ENCODE measurements at places on chromosomes 2 and 18.
A peak's percentile ranks its signal among the peaks of the same experiment; 100 is the strongest.

GRCh38 chr2:169119851-169120250 is 50.5 kb downstream of the DHRS9 start:
- DNase-seq, result no peak

- no peak for DNase-seq
Observed at GRCh38 chr2:232306741-232307305, 71.7 kb upstream of the ALPP start.

GRCh38 chr18:33781429-33781828 is 203.4 kb downstream of the ASXL3 start:
- no peak for DNase-seq

- DNase-seq, result no peak
Observed at GRCh38 chr18:1571206-1571605, 666.5 kb downstream of the ADCYAP1 start.

GRCh38 chr2:9692456-9693195 is 61.8 kb upstream of the YWHAQ start:
- DNase-seq, result peak; percentile 77

GRCh38 chr2:167718560-167718959 is 528.8 kb downstream of the STK39 start:
- DNase-seq, result no peak

DNA sequence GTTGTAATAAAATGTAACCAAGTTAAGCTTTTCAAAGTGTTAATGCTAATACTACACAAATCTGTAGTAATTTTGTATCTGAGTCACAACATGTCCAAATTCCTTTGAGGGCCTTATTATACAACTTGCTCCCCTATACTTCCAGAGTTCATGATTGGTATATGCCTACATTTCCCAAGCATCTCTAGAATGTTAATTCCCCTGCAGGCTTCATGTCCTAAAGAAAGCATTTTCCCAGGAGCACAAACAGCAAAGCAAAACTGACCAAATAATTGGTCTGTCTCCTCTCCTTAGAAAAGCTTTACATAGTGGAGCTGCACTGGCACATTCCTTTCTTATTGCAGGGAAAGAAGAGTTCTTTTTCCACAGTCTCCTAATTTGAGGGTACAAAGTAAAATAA is 3.7 kb downstream of the ALS2 start:
- no peak for DNase-seq

DNA sequence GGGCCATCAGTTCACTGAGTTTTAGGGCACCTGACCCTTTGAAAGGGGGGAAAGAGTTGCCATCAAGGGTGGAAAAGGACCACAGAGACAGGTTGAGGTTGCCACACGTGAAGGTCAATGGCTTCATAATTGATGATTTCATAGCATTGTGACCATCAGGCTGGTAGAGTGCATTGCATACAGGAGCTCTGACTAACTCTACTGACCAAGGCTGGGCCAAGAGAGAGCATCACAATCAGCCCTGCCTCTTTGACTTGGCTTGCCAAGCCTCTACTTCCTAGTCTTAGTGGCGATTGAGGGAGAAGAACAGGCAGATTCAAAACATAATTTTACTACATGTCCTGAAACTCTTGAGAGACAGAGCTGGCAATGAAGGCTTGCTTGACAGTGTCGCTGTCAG is 5.8 kb upstream of the TNP1 start:
- no peak for DNase-seq

DNA sequence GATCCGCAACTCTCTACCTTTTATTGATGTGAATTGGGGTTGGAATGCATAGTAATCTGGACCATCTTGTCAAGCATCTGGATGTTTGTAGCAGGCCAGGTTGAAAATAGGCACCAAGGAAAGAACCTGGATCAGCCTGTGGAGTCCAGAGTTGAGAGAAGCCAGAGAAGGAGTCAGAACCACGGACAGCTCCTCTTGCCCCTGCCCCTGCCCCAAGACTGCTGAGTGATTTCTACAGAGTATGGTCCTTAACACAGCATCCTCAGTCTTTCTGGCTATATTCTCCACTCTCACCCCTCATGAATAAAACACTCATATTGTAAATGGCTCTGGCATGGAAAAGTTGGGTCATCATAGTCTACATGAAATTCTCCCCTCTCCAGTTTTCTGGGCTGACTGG is 154.6 kb downstream of the LOXHD1 start:
- DNase-seq, result no peak

DNA sequence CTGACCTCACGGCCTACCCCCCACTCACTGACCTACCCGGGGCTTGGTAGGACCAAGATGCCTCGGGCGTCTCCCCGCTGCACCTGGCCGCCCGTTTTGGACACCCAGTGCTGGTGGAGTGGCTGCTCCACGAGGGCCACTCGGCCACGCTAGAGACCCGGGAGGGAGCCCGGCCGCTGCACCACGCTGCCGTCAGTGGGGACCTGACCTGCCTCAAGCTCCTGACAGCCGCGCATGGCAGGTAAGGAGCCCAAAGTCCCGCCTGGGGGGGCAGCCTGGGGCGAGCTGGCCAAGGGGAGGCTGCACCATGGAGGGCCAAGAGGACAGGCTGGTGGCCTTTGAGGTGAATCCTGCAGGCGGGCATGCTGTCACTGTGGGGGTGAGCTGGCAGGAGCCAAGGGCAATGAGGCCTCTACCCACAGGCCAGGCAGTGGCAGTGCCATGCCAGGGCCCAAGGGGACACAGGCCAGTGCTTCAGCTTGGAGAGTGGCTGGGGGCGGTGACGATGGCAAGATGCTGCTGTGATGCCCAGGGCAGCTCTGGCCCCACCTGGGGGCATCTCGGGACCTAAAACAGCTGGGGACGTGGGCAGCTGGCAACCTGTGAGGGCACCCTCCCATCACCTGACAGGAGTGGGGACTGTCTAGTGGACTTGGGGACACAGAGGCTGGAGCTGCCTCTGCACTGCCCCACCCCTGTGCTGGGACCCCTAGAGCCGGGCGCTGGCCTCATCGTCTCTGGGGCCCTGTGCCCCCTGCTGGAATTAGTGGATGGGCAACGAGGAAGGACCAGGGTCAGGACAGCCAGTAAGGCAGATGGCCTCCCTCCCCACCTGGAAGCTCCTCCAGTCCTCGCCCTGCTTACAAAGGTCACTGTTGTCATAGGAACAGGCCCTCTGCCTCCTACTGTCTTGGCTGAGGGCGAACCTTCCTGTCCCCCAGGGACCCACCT is 2.0 kb downstream of the ESPNL start:
- DNase-seq, result no peak

DNA sequence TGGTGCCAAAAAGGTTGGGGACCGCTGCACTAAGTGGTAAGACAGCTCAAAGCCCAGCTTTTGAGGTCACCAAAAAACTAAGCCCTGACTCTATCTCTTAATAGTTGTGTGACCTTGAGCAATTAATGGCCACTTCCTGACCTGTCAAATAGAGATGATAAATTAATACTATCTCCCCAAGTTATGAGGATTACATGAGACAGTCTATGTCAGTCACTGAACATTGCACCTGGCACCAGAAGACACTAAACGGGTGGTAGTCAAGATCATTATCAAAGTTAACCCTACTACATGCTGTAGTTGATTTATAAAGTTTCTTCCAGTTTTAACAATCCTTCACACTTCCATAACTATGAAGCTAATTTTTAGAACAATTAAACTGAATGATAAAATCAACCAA is 36.5 kb downstream of the STPG4 start:
- DNase-seq, result no peak

GRCh38 chr18:10233082-10233875 is 221.2 kb upstream of the APCDD1 start:
- no peak for DNase-seq

GRCh38 chr2:69272803-69273471 is 114.1 kb downstream of the GFPT1 start:
- no peak for DNase-seq

GRCh38 chr2:54903736-54904554 is 146.3 kb downstream of the RTN4 start:
- peak; percentile 99 for DNase-seq

GRCh38 chr2:10447895-10448575 is at the start of gene ODC1:
ODC1 (minus strand) TSS chr2:10448327; CDS start chr2:10445032, 3,295 bp downstream.
- DNase-seq, result peak; percentile 85

DNA sequence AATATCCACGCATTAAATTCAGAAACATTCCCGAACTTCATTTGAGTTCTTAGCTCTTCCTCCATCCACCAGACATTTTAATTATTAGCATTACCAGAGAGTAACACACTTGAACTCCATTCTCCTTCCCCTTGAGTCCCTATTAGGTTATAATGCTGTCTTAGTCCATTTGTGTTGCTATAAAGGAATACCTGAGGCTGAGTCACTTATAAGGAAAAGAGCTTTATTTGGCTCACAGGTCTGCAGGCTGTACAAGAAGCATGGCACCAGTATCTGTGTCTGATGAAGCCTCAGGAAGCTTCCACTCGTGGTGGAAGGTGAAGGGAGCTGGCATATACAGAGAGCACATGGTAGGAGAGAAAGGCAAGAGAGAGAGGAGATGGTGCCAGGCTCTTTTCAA is 25.4 kb downstream of the TBC1D8 start:
- peak; percentile 44 for DNase-seq

DNA sequence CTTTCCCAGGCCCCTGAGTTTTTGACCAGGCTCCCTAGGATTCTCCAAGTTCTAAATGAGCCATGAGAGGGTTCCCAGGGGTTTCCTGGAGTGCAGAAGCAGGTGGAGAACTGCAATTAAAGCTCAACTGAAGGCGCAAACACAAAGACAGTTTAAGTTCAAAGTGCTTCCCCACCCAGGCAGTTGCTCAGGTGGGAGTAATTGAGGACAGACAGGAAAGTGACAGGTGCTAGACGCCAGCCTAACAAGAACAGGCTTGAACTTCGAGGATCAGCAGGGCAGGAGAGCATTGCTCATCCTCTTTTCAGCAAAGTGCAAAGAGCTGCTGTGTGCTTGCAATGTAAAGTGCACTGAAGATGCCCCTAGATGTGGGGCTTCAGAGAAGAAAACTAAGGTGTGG is 77.2 kb upstream of the ST8SIA3 start:
- no peak for DNase-seq

DNA sequence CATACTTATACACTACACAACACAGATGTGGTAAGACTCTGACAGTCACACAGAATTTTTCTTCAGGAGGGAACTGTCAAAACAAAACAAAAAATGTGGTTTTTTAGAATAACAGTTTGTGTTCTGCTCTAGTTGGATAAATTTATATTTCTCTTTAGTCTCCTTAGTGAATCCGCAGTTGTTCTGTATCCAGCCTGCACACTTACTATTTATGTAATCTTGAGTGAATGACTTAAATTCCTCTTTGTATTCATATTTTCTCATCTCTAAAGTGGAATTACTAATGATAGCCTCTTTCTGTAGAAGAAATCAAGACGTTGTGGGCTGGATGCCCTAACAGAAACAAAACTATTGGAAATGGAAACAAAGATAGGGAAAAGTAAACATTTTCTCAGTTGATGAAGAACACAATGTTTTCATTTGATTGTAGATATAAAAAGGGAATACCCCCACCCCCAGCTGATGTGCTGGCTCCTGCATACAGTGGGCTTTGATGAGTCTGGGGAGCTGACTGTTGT is 375.2 kb downstream of the TRIB2 start:
- DNase-seq, result no peak

DNA sequence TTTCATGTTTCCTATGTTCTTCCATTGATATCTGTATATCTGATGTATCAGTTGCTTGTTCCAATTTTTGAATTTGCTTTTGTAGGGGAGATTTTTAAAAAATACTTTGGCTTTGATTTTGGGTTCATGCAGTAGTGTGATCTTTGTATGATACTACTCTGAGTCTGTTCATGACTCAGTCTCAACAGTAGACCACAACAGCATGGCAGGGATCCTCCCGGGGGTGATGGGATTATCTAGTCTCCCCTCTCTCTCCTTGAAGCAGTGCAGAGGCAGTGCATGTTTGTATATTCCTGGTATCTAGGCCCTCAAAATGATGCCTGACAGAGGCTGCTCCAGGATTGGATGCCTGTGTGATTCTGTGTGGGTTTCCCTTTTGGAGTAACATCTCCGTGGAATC is 55.3 kb downstream of the G6PC2 start:
- no peak for DNase-seq

DNA sequence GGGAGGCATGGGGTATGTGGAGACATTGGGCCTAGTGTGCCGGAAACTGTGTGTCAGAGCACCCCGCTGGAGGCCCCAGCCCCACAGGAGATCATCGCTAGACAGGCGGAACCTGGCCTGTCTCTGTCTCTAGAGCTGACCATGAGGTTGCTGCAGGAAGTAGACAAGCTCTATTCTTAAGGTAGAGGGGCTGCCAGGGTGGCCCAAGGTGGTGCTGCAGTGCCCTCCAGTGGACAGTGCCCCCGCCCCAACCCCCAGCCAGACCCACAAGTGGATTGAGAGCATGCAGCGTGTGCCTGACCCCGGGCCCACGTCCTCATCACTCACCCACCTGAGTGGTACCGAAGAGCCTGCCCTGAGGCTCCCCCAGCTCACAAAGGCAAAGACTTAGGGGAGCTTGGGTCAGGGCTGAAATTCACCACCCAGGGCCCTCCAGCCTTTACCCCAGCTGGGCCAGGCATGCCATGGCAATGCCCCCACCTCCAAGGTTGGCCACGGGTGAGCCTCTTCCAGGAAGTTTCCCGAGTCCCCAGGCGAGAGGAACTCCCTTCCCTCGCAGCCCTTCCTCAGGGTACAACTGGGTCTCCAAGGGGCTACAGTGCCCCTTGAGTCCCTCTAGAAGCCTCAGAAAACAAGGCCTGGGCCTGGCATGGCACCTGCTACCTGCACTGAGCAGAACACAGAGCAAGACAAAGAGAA is 155.0 kb downstream of the TTC32 start:
- DNase-seq, result no peak

DNA sequence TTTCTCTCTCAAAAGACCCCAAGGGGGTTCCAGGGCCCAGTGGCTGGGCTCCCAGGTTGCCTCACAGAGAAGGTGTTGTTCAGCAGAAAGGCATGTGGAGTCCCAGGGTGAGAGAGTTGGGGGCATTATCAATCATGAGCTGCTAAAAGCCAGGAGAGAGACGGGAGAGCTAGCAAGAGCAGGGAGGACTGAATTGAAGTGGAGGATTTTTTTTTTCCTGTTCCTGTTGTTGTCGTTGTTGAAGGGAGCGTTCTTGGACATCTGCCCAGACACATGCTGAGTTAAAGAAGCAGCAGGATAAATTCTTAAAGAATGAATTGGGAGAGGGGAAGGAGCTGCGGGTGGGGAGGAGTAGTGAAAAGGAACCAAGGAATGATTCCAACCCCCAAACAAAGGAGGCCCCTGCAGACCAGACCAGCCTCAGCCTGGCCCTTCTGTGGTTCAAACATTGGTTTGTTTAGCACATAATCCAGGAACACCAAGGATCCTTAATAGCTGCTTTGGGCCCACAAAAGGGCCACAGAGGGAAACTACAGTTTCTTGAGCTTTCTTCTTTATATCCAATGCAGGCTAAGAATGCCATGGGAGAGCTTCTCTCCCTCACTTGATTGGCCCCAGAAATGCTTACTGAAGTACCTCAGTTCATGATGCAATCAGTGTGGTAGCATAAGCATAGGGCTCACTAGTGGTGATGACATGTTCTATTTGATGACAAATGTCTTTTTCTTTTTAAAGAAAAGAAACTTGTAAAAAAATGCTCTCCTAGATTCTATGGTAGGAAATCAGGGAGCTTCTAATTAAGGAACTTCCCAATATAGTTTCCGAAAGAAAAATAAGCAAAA is 146.0 kb downstream of the SETBP1 start:
- peak; percentile 92 for DNase-seq

- no peak for DNase-seq
Observed at GRCh38 chr2:10426726-10427617, 21.2 kb downstream of the ODC1 start.

All from M059J (cell line).